ENCODE measurements at places on chromosomes 16 and 17.

- no peak for DNase-seq
Measured at GRCh38 chr17:49219987-49220386, 9.5 kb downstream of the ABI3 start.

DNA sequence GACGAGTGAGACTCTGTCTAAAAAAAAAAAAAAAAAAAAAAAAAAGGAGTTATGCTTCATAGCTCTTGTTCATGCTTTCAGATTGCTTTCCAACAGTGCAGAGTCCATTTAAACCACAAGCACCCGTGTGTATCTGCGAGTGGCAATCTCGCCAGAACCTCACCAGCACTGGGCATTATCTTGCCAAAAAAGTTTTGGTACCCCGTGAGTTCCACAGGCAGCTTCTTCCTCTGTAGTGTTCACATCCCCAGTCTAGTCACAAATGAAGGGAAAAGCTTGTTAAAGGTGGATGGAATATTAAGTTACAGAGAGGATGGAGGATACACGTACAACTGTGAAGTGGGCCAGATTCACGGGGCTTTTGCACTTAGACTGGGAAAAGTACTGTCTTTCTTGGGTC, 33.5 kb downstream of the WSB1 start:
- DNase-seq, result no peak

DNA sequence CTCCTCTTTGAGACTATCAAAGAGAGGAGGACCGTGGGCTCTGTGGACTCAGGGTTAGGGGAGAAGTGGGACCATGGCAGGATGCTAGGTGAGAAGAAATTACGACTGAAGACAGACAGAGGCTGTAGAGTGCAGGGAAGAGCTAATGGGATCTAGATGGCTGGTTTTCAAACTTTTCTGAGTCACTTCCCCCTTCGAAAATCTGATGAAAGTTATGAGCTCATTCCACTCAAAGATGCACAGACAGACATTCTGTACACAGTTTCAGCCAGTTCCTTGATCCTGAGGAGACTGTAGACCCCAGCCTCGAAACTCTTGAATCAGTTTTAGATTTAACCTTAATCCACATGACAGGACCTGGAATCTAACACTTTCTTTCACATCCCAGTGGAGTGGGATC, 40.7 kb downstream of the RGS9 start:
- DNase-seq, result no peak

- peak; percentile 80 for DNase-seq
Measured at GRCh38 chr17:50507871-50508572, at the start of gene MYCBPAP. TSS of gene MYCBPAP (plus strand) at chr17:50508439. CDS start at chr17:50508675, 236 bp downstream.

- no peak for DNase-seq
Measured at GRCh38 chr17:55426851-55427586, 5.4 kb upstream of the MMD start.

DNA sequence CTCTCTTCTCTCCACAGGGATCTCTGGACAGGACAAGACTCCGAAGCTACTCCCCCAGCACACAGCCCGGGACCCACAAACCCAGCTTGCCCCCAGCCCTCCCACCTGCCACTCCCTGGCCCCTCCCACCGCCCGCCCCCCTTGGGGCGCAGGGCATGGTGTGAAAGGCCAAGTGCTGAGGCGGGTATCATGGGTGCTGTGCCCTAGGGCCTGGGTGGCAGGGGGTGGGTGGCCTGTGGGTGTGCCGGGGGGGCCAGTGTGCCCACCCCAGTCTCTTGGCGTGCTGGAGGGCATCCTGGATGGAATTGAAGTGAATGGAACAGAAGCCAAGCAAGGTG, 11.4 kb downstream of the THRA start:
- DNase-seq, result no peak
